Cardiac muscle cell (in vitro differentiated cells and primary cell): ENCODE measurements at places on chromosomes 3 and 15. TPM values are rescaled to one million over a fixed set of nuclear protein-coding genes. Genes with fewer than 3 reads are reported as not detected.
A peak's percentile ranks its signal among the peaks of the same experiment; 100 is the strongest.

DNA sequence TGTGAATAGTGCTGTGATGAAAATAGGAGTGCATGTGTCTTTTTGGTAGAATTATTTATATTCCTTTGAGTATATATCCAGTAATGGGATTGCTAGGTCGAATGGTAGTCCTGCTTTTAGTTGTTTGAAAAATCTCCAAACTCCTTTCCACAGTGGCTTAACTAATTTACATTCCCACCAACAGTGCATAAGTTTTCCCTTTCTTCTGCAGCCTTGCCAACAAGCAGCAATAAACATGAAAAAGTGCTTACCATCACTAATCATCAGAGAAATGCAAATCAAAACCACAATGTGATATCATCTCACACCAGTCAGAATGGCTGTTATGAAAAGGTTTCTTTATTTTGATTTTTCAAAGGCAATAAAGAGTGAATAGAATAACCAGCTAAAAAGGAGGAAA is 1105.9 kb downstream of the NAALADL2 start:
- no peak for DNase-seq
- no peaks in the 10 kb centered on the region for H3K36me3 ChIP-seq
- H3K4me3 ChIP-seq, result no peak overlapping the region

DNA sequence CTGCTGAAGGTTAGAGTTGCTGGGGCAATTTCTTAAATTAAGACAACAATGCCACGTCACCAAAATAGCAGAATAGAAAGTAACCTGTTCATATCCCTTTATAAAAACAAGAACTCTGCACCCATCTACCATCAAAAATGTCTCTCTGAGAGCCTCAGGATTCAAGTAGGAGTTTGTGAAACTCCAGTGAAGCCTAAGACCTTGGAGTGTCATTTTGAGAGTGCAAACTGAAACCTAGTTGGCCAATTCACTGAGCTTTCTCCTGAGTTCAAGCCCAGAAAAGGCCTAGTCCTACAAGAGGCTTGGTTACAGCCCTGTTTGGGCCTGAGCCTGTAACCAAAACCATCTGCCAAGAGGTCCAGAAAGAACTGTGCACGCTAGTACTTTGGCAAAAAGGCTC is 335.1 kb downstream of the EFHB start:
- H3K36me3 ChIP-seq, result no peaks in the 10 kb centered on the region
- no peak overlapping the region for H3K27ac ChIP-seq
- H3K27me3 ChIP-seq, result no peaks in the 10 kb centered on the region
- H3K4me1 ChIP-seq, result no peaks in the 10 kb centered on the region
- no peak overlapping the region for H3K4me3 ChIP-seq

DNA sequence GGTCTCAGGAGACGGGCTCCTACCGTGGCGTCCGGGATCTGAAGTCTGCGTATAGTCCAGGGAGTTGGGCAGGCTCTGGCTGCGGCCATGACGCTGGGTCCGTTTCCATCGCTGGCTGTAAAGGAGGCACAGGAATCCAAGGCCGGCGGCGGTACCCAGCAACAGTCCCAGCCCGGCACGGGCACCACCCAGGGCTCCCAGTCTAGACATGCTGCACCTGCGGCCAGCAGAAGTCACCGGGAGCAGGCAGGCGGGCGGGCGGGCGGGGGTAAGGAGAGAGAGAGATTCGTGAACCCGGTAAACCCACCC is 526 bp downstream of the RMDN3 start:
- peaks cover 6% of the 10 kb centered on the region for H3K36me3 ChIP-seq
- H3K4me3 ChIP-seq, result peak overlapping the region; percentile 77
- peak; percentile 23 for DNase-seq
- peak overlapping the region; percentile 76 for H3K27ac ChIP-seq

GRCh38 chr15:88250826-88251225 is 5.7 kb downstream of the NTRK3 start:
- no peak overlapping the region for H3K4me3 ChIP-seq
- H3K36me3 ChIP-seq, result no peaks in the 10 kb centered on the region
- no peak for DNase-seq

DNA sequence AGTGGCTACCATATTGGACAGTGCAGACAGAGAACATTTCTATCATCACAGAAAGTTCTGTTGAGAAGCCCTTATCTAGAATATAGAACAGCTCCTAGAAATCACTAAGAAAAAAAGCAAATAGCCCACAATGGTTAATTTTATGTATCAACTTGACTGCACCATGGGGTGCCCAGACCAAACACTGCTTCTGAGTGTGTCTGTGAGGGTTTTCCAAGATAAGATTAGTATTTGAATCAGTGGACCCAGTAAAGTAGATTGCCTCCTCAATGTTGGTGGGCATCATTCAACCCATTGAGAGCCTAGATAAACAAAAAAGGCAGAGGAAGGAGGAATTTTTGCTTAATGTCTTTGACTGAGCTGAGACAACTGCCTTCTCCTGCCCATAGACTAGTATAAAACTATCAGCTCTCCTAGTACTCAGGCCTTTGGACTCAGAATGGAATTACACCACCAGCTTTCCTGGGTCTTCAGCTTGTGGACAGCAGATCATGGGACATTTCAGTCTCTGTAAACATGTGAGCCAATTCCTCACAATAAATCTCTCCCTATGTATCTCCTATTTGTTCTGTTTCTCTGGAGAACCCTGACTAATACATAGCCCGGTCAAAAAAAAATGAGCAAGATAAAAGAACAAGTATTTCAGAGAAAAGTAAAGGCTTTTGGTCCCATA is 55.9 kb upstream of the OXTR start:
- no peaks in the 10 kb centered on the region for H3K4me1 ChIP-seq
- no peak for DNase-seq
- H3K27ac ChIP-seq, result no peak overlapping the region
- no peaks in the 10 kb centered on the region for H3K27me3 ChIP-seq
- H3K36me3 ChIP-seq, result no peaks in the 10 kb centered on the region
- no peak overlapping the region for H3K4me3 ChIP-seq

DNA sequence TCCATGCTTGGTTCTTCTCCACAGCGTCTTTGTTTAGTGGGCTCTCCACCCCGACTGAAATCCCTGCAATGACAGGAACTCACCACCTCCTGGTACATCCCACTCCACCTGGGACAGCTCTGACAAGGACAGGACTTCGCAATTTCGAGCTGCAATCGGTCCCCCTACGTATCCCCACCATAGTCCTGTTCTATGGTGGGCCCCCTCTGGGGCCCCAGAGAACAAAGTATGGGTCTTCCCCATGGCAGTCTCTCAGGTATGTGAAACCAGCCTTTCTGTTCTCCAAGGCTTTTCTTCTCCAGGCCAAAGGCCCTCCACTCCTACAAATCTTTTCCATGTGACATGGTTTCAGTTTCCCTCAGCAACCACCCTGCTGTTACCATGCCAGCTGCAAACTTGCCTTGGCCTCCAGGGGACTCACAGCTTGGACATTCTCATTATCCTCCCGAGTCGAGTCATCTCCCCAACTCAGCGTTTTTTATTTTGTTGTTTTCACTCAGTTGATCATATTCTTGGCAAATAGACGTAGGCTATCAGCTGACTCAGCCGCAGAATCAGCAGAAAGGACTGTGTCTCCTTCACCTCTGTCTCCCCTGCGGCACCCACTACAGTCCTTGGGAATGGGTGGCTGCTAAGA is 233.3 kb downstream of the OPA1 start:
- peaks cover 7% of the 10 kb centered on the region for H3K4me1 ChIP-seq
- no peak overlapping the region for H3K27ac ChIP-seq
- DNase-seq, result peak; percentile 69
- no peaks in the 10 kb centered on the region for H3K27me3 ChIP-seq
- H3K4me3 ChIP-seq, result no peak overlapping the region

GRCh38 chr15:40300771-40301170 is 7.0 kb downstream of the PLCB2 start:
- no peaks in the 10 kb centered on the region for H3K36me3 ChIP-seq
- peak overlapping the region; percentile 97 for H3K27ac ChIP-seq
- no peaks in the 10 kb centered on the region for H3K27me3 ChIP-seq
- H3K4me1 ChIP-seq, result peaks cover 48% of the 10 kb centered on the region
- DNase-seq, result no peak

DNA sequence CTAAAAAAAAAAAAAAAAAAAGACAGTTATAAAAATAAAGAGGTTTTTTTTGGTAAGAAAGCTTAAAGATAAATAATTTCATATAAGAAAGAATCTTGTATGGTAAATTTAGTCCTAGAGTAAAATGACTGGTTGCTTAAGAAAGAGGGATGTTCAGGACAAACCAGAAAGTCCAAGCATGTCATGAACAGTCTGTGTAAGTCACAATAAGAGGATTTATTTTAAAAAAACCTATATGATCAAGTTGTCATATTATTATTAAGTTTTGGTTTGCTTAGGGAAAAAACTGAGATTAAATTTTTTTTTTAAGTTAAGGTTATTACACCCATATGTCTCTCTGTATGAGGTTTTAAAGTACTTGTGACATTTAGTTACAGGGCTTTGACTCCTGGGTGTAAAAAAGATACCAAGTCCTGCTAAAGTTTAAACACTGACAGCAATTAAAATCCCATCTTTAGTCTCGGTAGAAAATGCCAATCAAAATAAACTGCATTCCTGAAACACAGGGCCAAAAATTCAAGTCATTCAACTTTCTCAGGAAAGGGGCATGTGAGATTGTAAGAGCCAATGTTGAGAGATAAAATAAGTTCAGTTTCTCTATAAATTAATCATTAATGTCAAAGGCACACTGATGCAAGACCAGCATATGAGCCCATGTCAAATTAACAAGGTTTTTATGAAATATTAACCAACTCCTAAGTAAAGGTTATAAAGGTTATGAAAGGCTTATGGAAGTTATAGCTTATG is 8.5 kb upstream of the BDH1 start:
- H3K36me3 ChIP-seq, result no peaks in the 10 kb centered on the region
- no peak overlapping the region for H3K4me3 ChIP-seq
- DNase-seq, result no peak
- H3K27me3 ChIP-seq, result no peaks in the 10 kb centered on the region
- H3K27ac ChIP-seq, result no peak overlapping the region

DNA sequence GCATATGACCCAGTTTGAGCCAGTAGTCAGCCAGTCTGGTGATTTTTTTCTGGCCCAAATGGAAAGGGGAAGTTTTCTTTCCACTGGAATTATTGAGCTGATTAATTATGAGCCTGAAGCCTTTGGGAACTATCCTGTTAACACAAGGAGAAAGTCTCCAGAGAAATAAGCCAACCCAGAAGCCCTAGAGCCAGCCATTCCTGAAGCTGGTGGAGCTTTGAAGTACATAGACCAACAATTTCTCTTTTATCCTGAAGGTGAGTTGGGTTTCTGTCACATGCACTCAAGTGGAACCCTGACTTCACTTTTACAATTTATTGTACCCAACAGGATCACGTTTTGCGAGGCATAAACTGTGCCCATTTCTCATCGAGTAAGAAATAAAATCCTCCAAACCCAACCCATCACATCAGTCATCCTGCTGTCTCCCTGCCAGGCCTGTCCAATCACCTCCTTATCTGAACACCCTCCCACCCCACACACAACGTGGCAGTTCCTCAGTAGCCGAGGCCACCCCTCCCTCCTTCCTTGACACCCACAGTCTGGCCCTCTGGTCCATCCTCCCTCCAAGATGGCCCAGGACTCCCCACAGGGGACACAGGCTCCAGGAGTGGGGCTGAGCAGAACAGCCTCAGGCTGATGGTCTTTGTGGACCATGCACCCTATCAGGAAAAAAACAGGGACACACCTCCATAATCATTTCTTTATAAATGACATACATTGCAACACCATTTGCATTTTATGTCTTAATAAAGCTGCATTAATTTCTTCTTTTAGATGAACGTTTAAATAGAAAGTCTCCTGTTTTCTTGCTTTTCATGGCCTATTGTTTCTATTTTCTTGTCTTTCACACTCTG is 55.7 kb upstream of the GATA2 start:
- H3K36me3 ChIP-seq, result no peaks in the 10 kb centered on the region
- peaks cover 2% of the 10 kb centered on the region for H3K27me3 ChIP-seq
- no peak overlapping the region for H3K27ac ChIP-seq
- no peaks in the 10 kb centered on the region for H3K4me1 ChIP-seq

- H3K27me3 ChIP-seq, result no peaks in the 10 kb centered on the region
- peaks cover 4% of the 10 kb centered on the region for H3K4me1 ChIP-seq
- peak overlapping the region; percentile 72 for H3K4me3 ChIP-seq
- no peaks in the 10 kb centered on the region for H3K36me3 ChIP-seq
- peak overlapping the region; percentile 86 for H3K27ac ChIP-seq
- DNase-seq, result no peak
Observed at GRCh38 chr15:51971032-51971374, 575 bp downstream of the LEO1 start.

DNA sequence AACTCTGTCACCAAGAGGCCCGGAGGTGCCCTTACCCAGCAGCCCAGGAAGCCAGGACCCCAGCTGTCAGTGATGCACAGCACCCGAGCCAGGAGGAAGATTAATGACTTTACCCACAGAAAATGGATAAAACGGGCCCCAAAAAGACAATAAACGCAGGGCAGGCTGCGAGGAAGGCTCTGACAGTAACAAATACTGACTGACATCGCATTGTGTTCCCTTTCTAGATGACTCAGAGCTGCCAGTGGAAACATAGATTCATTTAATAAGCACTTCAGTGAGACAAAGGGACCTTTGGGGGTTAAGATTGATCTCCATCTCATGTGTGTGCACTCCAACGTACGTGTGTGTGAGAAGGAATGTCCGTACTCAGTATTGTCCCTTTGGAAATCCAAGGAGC is 225.3 kb upstream of the PPP2R3A start:
- no peak overlapping the region for H3K4me3 ChIP-seq
- H3K36me3 ChIP-seq, result no peaks in the 10 kb centered on the region
- H3K27me3 ChIP-seq, result no peaks in the 10 kb centered on the region
- H3K4me1 ChIP-seq, result no peaks in the 10 kb centered on the region

- peaks cover 10% of the 10 kb centered on the region for H3K4me1 ChIP-seq
- no peak overlapping the region for H3K4me3 ChIP-seq
- H3K27ac ChIP-seq, result no peak overlapping the region
- no peak for DNase-seq
- peaks cover 27% of the 10 kb centered on the region for H3K27me3 ChIP-seq
Observed at GRCh38 chr3:30890907-30891306, 3.6 kb downstream of the GADL1 start.

GRCh38 chr3:52848617-52849016 is 13.8 kb upstream of the MUSTN1 start:
- H3K27ac ChIP-seq, result no peak overlapping the region
- no peaks in the 10 kb centered on the region for H3K27me3 ChIP-seq
- no peak overlapping the region for H3K4me3 ChIP-seq
- H3K36me3 ChIP-seq, result no peaks in the 10 kb centered on the region
- DNase-seq, result no peak
- no peaks in the 10 kb centered on the region for H3K4me1 ChIP-seq

GRCh38 chr3:47950453-47951169 is 65.6 kb downstream of the MAP4 start:
- DNase-seq, result no peak
- peaks cover 13% of the 10 kb centered on the region for H3K4me1 ChIP-seq
- H3K27me3 ChIP-seq, result no peaks in the 10 kb centered on the region
- H3K4me3 ChIP-seq, result no peak overlapping the region
- H3K36me3 ChIP-seq, result no peaks in the 10 kb centered on the region

- H3K4me3 ChIP-seq, result no peak overlapping the region
- H3K27me3 ChIP-seq, result no peaks in the 10 kb centered on the region
- no peaks in the 10 kb centered on the region for H3K4me1 ChIP-seq
- DNase-seq, result no peak
Observed at GRCh38 chr3:121692010-121692699, 31.5 kb upstream of the HCLS1 start.

The SLC12A1 gene
- 0.04 TPM in 1 of 2 replicates, not detected in the other for total RNA-seq

The LRRC31 gene
- not detected in 2 replicates for total RNA-seq

The BRK1 gene
- total RNA-seq, result 83.0 and 138 TPM in 2 replicates

The PRTG gene
- total RNA-seq, result 48.0 and 93.8 TPM in 2 replicates

The C3orf20 gene
- 0.21 and 0.92 TPM in 2 replicates for total RNA-seq

The RYR3 gene
- 0.39 and 0.42 TPM in 2 replicates for total RNA-seq

The ATP2B2 gene
- 0.63 and 0.77 TPM in 2 replicates for total RNA-seq

The UROC1 gene
- total RNA-seq, result not detected in 2 replicates

The TTLL13 gene
- total RNA-seq, result 0.21 TPM in 2 replicates

The RBPMS2 gene
- total RNA-seq, result 18.4 and 35.4 TPM in 2 replicates

The C15orf39 gene
- total RNA-seq, result 28.9 and 35.1 TPM in 2 replicates

The GLDN gene
- total RNA-seq, result 0.07 and 0.92 TPM in 2 replicates

The TEX55 gene
- total RNA-seq, result not detected in 2 replicates

The OSTN gene
- 0.06 TPM in 1 of 2 replicates, not detected in the other for total RNA-seq

The SLC22A13 gene
- total RNA-seq, result 0.07 and 0.39 TPM in 2 replicates

The GTPBP8 gene
- 34.0 and 61.6 TPM in 2 replicates for total RNA-seq
